ENCODE measurements at places on chromosomes 1 and 21.

DNA sequence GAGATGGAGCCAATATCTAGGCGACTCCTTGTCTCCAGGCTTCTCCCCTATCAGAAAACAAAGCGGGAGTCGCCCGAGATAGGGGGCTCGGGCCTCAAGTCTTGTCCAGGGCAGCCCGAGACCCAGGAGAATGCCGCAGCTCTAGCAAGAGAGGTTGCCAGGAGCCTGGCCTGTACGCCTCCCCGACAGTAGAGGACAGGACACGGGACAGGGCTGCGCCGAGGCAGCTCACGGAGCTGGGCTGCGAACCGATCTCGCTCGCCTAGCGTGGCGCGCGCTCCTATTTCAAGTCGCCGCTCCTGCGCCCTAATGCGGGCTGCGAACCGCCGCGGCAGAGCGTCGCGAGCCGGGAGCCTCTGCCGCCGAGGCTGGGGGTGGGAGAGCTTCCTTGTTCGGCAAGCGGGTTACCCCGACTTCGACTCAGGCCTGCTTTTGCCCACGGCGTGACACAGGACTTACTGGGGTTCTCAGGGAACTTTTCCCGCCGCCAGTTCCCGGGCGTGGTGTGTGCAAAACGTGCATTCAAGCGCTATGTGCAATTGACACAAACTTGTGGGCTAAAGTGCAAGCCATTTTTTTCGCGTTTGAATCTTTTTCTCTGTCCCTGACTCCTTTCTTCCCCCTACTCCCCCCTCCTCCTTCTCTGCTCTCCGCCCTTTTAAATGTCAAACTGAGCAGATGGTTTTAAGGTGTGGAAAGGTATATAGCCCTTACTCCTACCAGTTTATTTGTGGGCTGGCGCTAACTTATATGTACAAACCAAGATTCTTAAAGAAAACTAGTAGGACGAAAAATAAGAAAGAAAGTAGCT lies 2.4 kb upstream of the PROX1 start:
- no peak for DNase-seq

DNA sequence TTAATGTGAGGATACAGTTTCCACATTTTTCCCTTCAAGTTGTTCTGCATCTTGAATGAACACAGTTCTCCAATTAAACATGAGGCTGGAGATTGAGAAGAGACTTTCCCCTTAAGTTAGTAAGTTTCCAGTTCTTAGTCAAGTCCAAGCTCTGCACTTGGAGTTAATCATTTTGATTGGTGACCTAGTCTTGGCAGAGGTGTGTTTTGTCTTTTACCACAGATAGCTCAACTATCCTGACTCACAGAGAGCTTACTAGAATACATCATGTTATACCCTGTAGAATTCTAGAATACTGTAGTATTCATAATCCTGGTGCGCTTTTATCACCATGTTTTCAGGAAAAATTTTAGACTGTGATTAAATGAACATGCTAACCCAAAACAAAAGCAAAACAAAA lies 129.2 kb downstream of the CYYR1 start:
- no peak for DNase-seq

DNA sequence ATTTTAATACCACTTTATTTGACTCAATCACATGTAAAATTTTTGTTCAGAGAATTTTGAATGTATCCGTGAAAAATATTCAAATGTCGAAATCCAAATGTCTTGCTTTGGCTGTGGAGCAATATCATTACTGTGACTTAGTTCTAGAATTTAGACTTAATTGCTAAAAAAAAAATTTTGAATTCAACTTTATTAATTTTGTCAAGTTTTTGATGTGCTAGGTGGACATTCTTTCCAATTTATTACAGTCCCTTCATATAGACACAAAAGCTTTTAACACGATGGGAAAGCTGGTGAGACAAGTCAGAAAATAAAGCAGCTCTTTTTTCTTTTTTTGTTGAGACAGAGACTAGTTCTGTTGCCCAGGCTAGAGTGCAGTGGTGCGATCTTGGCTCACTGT lies 62.6 kb downstream of the DDR2 start:
- DNase-seq: no peak

DNA sequence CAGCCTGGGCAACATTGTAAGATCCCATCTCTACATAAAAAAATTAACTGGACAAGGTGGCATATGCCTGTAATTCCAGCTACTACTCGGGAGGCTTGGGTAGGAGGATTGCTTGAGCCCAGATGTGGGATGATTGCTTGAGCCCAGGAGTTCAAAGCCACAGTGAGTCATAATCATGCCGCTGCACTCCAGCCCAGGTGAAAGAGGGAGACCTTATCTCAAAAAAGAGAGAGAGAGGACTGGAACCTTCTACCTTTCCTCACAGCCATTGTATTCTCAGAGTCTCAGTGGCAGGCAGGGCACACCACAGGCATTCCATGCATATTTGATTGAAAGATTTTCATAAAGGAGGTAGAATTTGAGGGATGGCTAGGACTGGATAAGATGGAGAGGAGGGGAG lies 78.4 kb downstream of the KIF14 start:
- no peak for DNase-seq

DNA sequence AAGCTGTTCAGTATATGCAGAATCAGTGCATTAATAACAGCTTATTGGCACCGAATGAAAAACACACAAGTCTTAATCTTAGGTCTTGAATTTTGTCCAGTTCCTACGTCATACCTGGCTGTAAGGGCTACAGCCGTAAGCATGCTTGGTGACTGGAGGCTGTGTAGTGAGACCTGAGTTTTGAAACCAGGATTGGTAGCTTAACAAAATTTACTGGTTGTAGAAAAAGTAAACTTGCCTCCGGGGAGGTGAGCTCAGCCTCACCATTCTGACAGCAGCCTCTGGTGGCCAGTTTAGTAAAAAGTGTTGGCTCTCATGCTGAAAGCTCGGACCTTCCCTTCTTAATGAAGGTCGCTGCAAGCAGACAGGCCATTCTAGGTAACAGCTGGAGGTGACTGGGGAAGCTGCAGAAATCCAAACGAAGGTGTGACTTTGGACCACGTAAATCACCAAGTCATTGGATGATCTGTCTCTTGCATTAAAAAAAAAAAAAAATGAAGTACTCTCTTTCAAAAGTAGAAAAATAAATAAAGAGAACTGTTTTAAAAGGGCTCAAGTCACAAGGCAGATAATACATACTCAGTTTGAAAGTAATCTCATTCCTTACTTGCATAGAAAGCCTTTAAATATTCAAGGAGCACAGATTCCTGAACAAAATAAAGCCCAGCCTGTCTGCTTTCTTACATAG lies 48.9 kb downstream of the HLCS start:
- peak; percentile 18 for DNase-seq

GRCh38 chr1:189151361-189151760 lies 1326.3 kb downstream of the BRINP3 start:
- DNase-seq: no peak

- no peak for DNase-seq
Observed at GRCh38 chr1:164473544-164473943, 85.4 kb upstream of the PBX1 start.

- DNase-seq: no peak
Observed at GRCh38 chr1:58465825-58466629, 80.5 kb downstream of the OMA1 start.

GRCh38 chr1:245996811-245997210 lies 510.3 kb downstream of the SMYD3 start:
- no peak for DNase-seq

GRCh38 chr1:214272964-214273533 lies 7.9 kb upstream of the SMYD2 start:
- no peak for DNase-seq

- no peak for DNase-seq
Observed at GRCh38 chr1:238458899-238459298, 568.2 kb upstream of the ZP4 start.

DNA sequence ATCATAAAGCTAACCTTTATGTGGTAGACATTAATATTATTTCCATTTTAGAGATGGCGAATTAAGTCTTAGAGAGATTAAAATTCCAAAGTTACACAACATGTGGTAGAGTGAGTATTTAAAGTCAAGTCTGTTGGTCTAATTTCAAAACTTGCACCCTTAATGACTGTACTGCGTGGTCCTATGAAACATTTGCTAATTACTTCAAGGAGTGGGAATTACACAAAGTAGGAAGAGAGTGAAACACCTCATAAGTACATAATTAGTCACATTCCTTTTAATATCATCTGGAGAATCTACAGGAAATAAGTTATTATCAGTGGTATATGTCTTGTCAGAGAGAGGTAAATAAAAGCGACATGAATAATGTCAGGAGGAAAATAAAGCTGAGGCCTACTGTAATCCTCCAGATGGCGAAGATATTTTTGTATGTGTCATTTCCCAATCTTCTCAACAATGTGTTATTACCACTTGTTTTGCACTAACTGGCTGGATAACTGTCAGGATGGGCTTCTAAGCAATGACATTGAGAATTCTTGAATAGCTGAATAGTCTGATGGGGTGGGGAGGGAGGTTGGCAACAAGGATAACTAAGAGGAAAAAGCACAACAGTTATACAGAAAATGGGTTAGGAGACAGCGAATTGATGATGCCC lies 95.5 kb downstream of the TNFSF18 start:
- DNase-seq: no peak

DNA sequence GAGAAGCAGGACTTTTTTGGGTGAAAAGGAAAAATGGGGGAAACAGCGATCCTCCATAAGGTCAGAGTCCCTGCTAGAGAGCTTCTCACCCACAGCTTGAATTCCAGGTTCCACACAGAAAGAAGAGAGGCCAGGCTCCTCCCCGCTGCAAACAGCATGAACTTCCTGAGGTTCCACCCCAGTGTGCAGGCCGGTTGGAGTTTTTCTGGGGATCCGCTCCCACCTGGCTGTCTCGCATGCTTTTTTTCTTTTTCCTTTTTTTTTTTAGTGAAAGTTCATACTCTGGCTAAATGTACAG lies 595.1 kb upstream of the ZP4 start:
- no peak for DNase-seq

GRCh38 chr1:203273869-203274602 lies 31.3 kb upstream of the BTG2 start:
- no peak for DNase-seq
